ENCODE measurements at places on chromosomes 13 and 19.

- DNase-seq, result no peak
These were observed 3.0 kb upstream of the ZNF554 start for GRCh38 chr19:2816641-2817040.

- DNase-seq, result no peak
These were observed 5.1 kb downstream of the DNMT1 start for GRCh38 chr19:10189616-10190015.

GRCh38 chr13:26037302-26037701 lies 14.5 kb downstream of the SHISA2 start:
- DNase-seq, result peak; percentile 3

DNA sequence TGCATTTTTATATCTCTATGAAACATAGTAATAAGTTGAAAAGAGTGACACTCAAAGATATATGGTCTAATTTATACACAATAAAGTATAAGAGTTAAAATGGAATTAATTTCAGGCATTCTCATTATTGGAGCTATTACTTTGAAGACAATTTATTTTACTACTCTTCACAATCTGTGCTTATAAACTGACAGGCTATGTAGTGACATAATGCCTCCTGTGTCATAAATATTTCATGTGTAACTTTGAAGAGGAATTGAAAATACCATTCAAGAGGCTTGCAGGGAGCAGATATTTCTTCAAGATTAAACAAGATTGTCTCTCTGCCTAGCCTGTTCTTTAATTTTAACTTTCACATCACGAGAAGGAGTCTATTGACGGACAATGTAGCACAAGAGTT lies 1881.5 kb upstream of the PCDH20 start:
- DNase-seq, result no peak

GRCh38 chr19:58150328-58150921 lies at the start of gene ZNF329:
Gene ZNF329, minus strand, starts transcription at chr19:58150789. Its CDS starts 21,286 bp downstream, at chr19:58129503.
- DNase-seq, result peak; percentile 85

DNA sequence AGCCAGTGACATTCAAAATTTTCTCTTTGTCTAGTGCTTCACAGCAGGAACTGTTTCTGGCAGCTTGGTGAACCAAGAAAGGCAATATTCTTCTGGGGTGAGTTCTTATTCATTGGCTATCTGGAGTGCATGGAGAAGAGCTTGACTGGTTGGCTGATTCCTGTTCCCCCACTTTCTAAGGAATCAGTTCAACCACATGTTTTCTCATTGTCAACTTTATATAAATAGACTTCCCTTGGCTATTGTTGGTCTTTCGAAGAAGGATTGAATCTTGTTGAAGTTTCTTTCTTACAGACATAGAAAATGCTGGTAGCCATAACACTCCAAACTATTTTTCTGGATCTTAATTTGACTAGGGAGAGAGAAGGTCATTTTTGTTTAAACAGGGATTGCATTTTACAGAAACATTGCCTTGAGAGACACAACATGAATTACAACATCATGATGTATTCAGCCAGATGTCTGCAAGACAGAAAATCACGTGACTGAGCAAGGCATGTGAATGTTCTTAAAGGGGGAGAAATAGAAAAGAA lies 85.2 kb downstream of the EDNRB start:
- peak; percentile 36 for DNase-seq

DNA sequence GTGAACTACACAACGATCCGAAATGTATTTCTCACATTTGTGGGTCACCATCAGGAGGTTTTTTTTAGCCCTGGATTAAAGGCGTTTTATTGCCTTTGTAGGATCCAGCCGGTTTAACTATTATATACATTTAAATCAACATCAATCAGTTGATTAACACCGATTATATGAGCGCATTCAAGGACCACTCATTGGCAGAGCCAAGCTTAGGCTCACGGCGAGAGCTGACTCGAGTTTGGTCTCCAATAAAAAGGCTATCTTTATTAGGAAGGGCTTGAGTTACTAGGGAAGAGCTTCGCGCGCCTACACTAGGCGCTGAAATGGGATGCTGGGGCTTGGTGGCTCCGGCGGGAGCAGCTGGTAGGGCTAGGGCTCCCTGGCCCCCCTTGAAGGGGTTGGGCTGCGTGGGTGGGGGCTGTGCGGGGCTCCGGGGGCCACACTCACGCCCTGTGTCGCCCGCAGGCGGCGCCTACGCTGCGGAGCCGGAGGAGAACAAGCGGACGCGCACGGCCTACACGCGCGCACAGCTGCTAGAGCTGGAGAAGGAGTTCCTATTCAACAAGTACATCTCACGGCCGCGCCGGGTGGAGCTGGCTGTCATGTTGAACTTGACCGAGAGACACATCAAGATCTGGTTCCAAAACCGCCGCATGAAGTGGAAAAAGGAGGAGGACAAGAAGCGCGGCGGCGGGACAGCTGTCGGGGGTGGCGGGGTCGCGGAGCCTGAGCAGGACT lies 4.2 kb downstream of the PDX1 start:
- no peak for DNase-seq

GRCh38 chr19:50567882-50568727 lies at the start of gene LRRC4B:
Gene LRRC4B, minus strand, starts transcription at chr19:50568435. Its CDS starts 19,597 bp downstream, at chr19:50548838.
- DNase-seq, result no peak

GRCh38 chr13:64928696-64929499 lies 2301.2 kb downstream of the PCDH9 start:
- DNase-seq, result no peak

DNA sequence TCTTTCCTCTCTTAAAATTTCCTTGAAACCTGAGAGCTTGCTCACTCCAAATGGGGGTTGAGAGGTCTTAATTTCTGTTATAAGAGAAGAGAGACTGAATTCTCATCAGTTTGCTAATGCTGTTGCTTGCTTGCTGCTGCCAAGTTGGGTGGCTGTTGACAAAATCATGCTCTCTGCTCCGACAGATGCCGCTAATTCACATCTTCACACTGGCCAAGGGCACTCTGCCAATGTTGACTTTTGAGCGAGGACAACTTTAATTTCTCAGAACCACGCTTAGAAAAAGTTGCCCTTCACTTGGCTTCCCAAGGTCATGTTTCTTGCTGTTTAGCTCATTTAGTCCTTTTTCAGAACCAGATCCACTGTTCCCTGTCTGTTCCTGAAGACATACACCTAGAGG lies 402.9 kb downstream of the HS6ST3 start:
- no peak for DNase-seq

- DNase-seq, result no peak
These were observed 63.9 kb downstream of the LATS2 start for GRCh38 chr13:20997301-20998161.

DNA sequence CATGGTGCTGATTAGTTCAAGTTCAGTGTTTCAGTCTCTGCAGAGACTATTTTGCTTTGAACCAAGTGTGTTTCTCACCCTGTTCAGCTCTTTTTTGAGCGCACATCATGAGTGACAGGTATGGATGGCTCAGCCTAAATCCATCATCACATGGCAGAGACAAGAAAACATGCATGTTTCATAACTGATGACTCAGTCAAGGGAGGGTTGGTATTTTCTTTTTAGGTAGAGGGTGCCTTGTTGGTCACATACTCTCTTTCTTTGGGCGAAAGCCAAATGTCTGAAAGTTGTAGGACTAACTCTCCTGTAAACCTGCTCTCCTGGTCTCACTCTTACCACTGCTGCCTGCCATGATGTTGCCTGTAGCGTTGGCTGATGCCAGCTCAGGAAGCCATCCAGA lies 48.1 kb upstream of the RAP2A start:
- DNase-seq, result no peak

- DNase-seq, result no peak
These were observed 1.3 kb downstream of the TNFSF14 start for GRCh38 chr19:6668691-6669090.

DNA sequence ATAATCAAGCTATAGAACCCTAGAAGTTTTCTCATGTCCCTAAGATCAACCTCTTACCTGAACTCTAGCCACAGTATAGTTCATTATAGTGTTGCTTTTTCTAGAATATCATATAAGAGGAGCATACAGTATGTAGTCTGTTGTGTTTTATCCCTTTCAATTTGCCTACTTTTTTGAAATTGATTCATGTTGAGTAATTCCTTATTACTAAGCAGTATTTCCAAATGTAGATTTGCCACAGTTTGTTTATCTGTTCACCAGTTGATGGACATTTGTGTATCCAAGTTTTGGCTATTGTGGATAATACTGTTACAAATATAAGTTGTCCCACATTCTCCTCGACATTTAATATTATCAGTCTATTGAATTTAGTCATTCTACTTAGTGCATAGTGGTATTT lies 138.0 kb downstream of the LMO7 start:
- no peak for DNase-seq

GRCh38 chr13:39397896-39398265 lies 205.1 kb downstream of the LHFPL6 start:
- no peak for DNase-seq

GRCh38 chr19:16588824-16589577 lies 16.8 kb upstream of the SLC35E1 start:
- DNase-seq, result no peak

GRCh38 chr13:49545661-49546060 lies 39.7 kb downstream of the RCBTB1 start:
- DNase-seq, result no peak

GRCh38 chr13:85536706-85537105 lies 262.5 kb downstream of the SLITRK6 start:
- no peak for DNase-seq

DNA sequence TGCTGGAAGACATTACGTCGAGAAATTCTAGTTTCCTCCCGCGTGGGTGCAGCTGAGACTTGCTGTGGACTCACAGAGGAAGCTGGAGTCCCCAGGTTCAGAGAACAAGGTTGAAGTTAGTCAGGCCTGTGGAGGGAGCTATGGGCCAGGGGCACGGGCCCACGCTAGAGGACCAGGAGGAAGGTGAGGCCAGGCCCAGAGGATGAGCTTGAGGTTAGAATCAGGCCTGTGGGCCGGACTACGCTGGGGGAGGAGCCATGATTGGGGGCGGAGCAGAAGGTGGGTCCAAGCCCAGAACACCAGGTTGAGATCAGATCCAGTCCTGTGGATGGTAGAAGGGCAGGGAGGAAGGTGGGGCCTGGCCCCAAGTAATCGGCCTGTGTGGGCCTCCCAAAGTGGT lies 32.6 kb downstream of the ZNF846 start:
- DNase-seq, result no peak

GRCh38 chr13:84784443-84785153 lies 902.3 kb upstream of the SLITRK1 start:
- no peak for DNase-seq

GRCh38 chr19:2532252-2533071 lies 56.5 kb downstream of the GADD45B start:
- no peak for DNase-seq

DNA sequence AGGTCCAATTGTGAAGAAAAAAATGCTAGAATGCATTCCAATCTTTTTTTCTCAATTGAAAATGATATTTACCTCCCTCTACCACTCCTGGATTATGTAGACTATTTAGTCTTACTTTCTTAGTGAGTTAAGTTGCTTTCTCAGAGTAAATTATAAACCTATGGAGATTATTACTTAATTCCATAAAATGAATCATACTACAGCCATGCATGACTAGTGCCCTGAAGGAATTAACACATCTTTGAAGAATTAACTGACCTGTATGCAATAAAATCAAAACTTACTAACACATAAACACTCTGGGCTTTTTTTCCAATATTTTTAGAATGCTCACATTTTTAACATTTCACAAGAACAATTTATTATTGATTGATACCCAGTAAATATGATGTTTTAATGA lies 379.4 kb upstream of the DACH1 start:
- DNase-seq, result no peak

DNA sequence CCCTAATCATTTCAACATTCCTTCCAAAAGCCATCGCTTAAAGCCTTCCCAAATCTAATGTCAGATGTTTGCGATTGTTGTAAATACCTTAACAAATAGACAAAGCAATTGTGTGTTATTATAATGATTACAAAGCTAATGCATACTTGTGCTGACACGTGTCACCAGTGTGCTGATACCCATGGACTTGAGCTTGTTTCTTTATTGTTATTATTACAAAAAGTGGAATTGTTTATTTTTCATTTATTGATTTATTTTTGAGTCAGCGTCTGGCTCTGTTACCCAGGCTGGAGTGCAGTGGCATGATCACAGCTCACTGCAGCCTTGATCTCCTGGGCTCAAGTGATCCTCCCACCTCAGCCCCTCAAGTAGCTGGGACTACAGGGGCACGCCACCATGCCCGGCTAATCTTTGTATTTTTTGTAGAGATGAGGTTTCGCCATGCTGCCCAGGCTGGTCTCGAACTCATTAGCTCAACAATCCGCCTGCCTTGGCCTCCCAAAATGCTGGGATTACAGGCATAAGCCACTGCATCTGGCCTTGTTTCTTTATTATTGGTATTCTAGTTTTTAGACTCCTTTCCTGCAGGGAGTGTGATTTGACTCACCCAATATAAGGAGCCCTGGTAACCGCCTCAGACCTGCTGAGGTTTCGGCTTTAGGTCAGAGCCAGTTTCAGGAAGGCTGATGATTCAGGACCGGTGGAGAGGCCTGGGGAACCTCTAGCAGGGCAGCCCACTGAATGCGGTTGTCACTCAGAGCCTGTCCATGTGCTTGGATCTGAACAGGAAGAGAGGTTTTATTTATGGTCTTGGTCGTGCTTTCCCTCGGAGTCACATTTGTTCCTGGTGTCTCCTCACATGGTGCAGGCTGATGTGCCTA lies 2.1 kb upstream of the FBXO17 start:
- no peak for DNase-seq

- no peak for DNase-seq
These were observed 265.6 kb downstream of the DCLK1 start for GRCh38 chr13:35865341-35866240.

DNA sequence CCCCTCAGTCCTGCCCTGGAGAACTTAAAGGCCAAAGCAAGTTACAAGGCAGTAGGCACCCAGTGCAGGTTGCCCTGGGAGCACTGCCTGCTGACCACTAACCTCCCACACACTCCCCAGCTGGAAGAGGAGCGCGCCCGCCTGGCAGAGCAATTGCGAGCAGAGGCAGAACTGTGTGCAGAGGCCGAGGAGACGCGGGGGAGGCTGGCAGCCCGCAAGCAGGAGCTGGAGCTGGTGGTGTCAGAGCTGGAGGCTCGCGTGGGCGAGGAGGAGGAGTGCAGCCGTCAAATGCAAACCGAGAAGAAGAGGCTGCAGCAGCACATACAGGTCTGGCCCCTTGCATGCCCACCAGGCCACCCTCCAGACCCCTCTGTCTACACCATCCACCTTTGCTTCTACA lies 61.1 kb downstream of the KCNC3 start:
- no peak for DNase-seq

GRCh38 chr19:3586127-3586626 lies 899 bp downstream of the GIPC3 start:
- DNase-seq, result no peak

DNA sequence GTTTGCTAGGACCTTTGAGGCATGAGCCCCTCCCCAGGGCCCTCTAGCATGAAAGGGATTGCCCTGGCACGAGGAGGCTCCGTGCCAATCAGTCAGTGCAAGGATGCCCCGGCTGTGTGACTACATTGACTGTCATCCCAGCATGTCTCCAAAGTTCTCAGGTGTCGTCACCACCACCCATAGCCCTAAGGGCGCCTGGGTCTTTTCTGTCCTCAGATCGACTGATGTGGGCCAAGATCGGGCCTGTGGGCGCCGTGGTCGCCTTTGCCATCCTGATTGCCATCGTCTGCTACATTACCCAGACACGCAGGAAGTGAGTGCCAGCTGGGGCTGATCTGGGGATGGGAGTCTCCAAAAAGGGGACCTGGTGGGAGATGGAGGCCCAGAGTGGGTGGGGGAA lies 18.4 kb downstream of the MAG start:
- no peak for DNase-seq

GRCh38 chr13:69108486-69108885 lies 999.1 kb upstream of the ATXN8OS start:
- peak; percentile 9 for DNase-seq

- DNase-seq, result no peak
These were observed 426.2 kb upstream of the KLHL1 start for GRCh38 chr13:70534466-70534865.

GRCh38 chr13:31096654-31097302 lies 64.9 kb downstream of the HSPH1 start:
- no peak for DNase-seq

Measured in AML-193 (cell line).